Omental fat pad (tissue), 4 donors: ENCODE measurements at places on chromosomes 5 and 9. TPM values are rescaled to one million over a fixed set of nuclear protein-coding genes. Genes with fewer than 3 reads are reported as not detected.

DNA sequence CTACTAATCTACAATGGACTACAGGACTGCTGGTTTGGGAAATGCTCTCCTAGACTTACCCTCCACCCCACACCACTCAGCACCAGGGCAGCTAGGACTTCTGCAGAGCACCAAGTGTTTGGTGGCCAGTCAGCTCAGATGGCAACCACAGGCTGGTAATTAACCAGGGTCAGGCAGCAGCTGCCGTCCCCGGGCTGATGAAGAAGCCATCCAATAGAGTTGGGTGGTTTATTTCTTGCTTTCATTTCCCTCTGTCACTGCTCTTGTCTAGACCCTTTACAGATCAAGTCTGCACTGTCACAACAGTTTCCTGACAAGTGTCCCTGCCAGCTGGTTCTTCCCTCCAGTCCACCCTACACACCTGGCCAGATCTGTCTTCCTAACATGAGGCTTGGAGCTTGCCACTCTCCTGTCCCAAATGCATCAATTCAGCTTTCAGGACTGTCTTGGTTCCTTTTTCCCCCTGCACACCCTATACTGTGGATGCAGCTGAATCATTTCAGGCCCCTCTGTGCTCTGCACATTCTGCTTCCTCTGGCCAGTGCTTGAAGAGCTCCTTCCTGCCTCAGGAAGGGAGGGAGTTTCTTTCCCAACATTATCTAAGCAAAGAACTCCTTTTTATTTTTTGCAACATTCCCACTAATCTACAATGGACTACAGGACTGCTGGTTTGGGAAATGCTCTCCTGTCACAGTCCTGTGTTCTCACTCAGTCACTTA, 30.2 kb upstream of the HSPA9 start:
- no peak for DNase-seq

DNA sequence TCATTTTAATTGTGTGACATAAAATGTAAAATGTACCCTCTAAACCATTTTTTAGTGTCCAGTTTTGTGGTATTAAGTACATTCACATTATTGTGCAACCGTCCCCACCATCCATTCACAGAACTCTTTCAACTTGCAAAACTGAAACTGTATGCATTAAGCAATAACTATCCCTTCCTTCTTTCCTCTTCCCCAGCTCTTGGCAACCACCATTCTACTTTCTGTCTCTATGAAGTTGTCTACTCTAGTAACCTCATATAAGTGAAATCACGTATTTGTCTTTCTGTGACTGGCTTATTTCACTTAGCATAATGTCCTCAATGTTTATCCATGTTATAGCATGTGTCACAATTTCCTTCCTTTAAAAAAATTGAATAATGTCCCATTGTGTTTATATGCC, 142.4 kb downstream of the C9orf152 start:
- no peak for DNase-seq

DNA sequence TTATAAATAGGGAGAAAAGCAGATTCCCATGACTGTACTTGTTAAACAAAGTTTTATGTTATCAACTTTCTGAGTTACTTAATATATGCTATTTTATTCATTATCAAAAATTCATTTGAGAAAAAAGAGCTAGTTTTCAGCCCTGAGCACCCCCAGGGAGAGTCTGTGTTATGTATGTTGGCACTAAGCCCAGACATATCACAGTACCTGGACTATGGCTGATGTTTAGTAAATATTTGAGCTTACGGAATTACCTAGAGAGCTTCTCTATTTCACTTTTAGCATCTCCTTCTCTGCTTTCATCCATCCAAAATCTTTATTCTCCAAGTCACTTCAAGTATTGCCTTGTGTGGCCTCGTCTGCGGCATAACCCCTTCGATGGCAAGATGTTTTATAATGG, 225.9 kb upstream of the PCSK5 start:
- DNase-seq, result no peak

GRCh38 chr5:124865603-124866354, 119.3 kb upstream of the ZNF608 start:
- DNase-seq, result no peak

GRCh38 chr5:58666141-58666540, 83.3 kb downstream of the RAB3C start:
- no peak for DNase-seq

SMC2 gene
- total RNA-seq, result 6.7 TPM

MZB1 gene
- 4.1 TPM for total RNA-seq

GNA14 gene
- 3.0 TPM for total RNA-seq
